ENCODE measurements at places on chromosomes 16 and 17. TPM values are rescaled to one million over a fixed set of nuclear protein-coding genes. Genes with fewer than 3 reads are reported as not detected.

FA2H gene
- not detected for total RNA-seq

FNDC8 gene
- total RNA-seq, result not detected

CSF3 gene
- 1.3 TPM for total RNA-seq

TMC7 gene
- total RNA-seq, result 0.34 TPM

PPP1R27 gene
- not detected for total RNA-seq

KRTAP4-1 gene
- total RNA-seq, result not detected

TPPP3 gene
- total RNA-seq, result 0.15 TPM

KRT24 gene
- not detected for total RNA-seq

ITGAD gene
- total RNA-seq, result not detected

RFFL gene
- total RNA-seq, result 13.5 TPM

FKBP10 gene
- total RNA-seq, result 235 TPM

BAHCC1 gene
- total RNA-seq, result 8.4 TPM

NETO2 gene
- 28.2 TPM for total RNA-seq

CASKIN1 gene
- total RNA-seq, result not detected

RDM1 gene
- 6.7 TPM for total RNA-seq

RASL10B gene
- 5.1 TPM for total RNA-seq

TBC1D26 gene
- 0.15 TPM for total RNA-seq

GAN gene
- 1.9 TPM for total RNA-seq

TEKT5 gene
- total RNA-seq, result not detected

SBK1 gene
- under 0.01 TPM for total RNA-seq

MYH2 gene
- total RNA-seq, result not detected

TEX19 gene
- not detected for total RNA-seq

SSTR5 gene
- total RNA-seq, result not detected

SCIMP gene
- total RNA-seq, result not detected

ITGAX gene
- under 0.01 TPM for total RNA-seq

VAT1L gene
- total RNA-seq, result 7.6 TPM

CFAP97D1 gene
- total RNA-seq, result not detected

MYLK3 gene
- under 0.01 TPM for total RNA-seq

SAP30BP gene
- 62.7 TPM for total RNA-seq

SEPTIN12 gene
- not detected for total RNA-seq

PIPOX gene
- not detected for total RNA-seq

SMIM36 gene
- not detected for total RNA-seq

CPSF4L gene
- total RNA-seq, result not detected

CYGB gene
- total RNA-seq, result 16.1 TPM

PKMYT1 gene
- 47.6 TPM for total RNA-seq

KIF19 gene
- total RNA-seq, result not detected

FOXL1 gene
- total RNA-seq, result 20.4 TPM

TAT gene
- not detected for total RNA-seq

ARHGAP44 gene
- 0.74 TPM for total RNA-seq

LRRC75A gene
- 0.34 TPM for total RNA-seq

CHST5 gene
- total RNA-seq, result under 0.01 TPM

HNF1B gene
- not detected for total RNA-seq

DNAH2 gene
- total RNA-seq, result under 0.01 TPM

OTOP3 gene
- not detected for total RNA-seq

TP53TG3 gene
- not detected for total RNA-seq

ARHGAP27 gene
- 2.4 TPM for total RNA-seq

CACNG4 gene
- not detected for total RNA-seq

YBX2 gene
- total RNA-seq, result not detected

TERB1 gene
- total RNA-seq, result not detected

TMEM100 gene
- total RNA-seq, result 3.4 TPM

CHD9NB gene
- total RNA-seq, result under 0.01 TPM

SLC2A4 gene
- total RNA-seq, result 1.0 TPM

FBXW10B gene
- total RNA-seq, result 0.59 TPM
